IPS DF 19.7 (cell line): ENCODE measurements at places on chromosomes 4 and X.
A peak's percentile ranks its signal among the peaks of the same experiment; 100 is the strongest.

DNA sequence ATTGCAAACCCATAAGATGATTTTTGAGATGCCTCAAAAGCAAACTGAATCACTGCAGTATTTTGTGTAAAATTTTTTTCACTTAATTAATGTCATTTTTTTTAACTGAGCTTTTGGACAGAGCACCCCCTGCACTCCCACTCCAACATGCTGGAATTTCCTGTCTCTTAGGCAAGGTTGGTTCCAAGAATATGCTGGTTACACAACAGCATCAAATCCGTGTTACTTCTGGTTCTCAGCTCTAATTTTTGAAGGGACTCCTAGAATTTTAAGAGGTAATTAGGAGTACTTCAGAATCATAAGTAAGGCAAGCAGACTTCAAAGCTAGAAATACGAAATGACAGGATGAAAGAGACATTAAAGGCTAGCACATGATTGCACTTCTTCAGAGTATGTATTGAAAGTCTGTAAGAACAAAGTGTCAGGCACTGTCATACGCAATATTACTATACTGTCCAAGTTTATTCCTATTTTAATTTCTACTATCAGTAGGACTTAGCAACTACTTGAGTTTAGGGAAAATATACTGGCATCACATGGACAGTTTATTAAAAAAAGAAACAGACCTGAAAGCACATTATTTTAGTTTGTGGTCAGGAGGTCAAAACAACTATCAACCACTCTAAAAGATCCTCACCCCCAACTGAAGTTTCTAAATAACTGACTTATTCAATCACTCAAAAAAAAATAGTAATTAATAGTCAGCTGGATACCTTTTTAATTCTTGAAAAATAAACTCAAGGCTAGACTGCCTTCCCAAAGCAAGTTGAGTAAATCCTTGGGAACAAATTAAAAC, 1.6 kb upstream of the JCHAIN start:
- no peak for DNase-seq

- no peak for DNase-seq
These were observed 78.5 kb downstream of the EFHC2 start for GRCh38 chrX:44264936-44265335.

GRCh38 chr4:1172971-1173757, 781 bp upstream of the SPON2 start:
- no peak for DNase-seq

DNA sequence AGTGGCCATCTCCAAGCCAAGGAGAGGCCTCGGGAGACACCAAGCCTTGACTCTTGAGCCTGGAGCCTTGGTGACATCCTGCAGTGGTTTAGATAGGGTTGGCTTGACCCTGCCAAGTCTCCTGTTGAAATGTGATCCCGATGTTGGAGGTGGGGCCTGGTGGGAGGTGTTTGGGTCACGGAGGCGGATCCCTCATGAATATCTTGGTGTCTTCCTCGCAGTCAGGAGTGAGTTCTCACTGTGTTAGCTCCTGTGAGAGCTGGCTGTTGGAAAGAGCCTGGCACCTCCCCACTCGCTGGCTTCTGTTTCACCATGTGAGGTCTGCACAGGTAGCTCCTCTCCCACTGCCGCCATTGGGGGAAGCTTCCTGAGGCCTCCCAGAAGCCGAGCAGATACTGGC, 38.8 kb downstream of the ADRA2C start:
- no peak for DNase-seq

GRCh38 chr4:9146967-9147366, 23.2 kb upstream of the FAM90A26 start:
- DNase-seq, result no peak

DNA sequence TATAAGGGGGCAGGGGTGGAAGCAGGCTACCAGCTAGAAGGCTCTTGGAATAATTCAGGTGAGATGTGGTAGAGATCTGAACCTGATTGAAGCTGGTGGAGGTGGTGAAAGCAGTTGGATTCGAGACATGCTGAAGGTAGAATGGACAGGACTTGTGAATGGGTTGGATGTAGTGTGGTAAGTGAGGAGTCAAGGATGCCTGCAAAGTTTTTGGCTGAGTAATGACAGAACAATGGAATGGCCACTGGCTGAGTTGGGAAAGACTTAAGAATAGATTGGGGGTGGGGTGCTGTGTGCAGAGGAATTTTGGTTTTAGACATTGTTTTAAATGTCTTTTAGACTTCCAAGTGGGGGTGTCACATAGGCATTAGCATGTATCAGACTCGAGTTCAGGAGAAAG, 33.5 kb downstream of the HPF1 start:
- DNase-seq, result no peak

DNA sequence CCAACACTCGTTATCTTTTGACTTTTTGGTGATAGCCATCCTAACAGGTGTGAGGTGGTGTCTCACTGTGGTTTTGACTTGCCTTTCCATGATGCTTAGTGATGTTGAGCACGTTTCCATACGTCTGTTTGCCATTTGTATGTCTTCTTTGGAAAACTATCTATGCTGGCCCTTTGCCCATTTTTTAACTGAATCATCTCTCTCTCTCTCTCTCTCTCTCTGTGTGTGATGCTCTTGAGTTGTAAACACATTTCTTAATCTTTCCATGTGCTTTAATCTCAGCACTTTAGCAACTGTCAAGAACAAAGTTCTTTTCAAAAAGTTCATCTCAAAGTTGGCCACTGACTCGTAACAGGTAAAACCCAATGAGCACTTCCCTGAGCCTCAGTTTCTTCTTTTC, 10.5 kb downstream of the SORBS2 start:
- DNase-seq, result no peak

DNA sequence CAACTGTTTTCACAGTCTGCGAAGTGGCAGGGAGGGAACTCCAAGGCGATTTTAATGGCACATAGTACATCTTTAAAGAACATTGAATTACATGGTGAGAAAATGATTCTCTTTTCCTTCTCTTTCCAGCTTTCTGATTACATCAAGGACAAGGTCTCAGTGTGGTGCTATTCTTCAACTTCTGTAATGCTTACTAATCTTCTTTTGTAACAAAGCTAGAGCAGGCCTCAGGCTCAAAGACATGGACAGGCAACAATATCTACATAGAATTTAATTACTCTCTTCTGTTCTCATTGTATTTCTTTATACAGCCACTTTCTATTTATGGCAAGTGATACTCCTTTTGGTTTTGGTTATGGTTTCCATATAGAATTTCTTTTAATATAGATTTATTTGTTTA, 48.4 kb downstream of the RTL5 start:
- no peak for DNase-seq

- no peak for DNase-seq
These were observed 123.4 kb downstream of the NWD2 start for GRCh38 chr4:37367901-37368300.

- DNase-seq, result no peak
These were observed 178.3 kb downstream of the SNCA start for GRCh38 chr4:89658701-89659024.

- DNase-seq, result peak; percentile 54
These were observed 1.5 kb downstream of the KLF8 start for GRCh38 chrX:56233682-56234081.

- no peak for DNase-seq
These were observed 310.3 kb upstream of the GNPDA2 start for GRCh38 chr4:45036677-45037076.

DNA sequence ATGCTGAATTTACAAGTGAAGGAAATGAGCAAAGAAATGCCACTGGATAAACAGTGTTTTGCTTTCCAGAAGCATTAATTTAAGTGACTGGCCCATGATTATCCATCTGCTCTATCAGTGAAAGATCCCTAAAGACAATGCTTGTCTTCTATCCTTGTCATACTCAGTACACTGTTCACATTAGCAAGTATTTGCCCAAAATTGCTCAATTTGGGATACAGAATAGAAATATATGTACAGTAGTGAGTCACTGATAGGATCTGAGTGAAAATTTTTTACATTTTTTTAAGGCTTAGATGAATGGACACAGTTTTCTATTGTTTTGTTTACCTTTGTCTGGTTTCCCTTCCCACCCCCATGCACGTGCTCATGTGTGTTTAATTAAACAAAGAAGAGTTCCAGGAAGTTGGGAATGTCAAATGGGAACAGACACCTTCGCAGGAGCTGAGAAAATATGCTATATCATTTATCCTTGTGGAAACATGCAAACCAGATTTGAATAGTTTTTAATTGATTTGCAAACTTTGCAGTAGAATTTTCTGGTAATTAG, 656.3 kb downstream of the RPA4 start:
- DNase-seq, result no peak

DNA sequence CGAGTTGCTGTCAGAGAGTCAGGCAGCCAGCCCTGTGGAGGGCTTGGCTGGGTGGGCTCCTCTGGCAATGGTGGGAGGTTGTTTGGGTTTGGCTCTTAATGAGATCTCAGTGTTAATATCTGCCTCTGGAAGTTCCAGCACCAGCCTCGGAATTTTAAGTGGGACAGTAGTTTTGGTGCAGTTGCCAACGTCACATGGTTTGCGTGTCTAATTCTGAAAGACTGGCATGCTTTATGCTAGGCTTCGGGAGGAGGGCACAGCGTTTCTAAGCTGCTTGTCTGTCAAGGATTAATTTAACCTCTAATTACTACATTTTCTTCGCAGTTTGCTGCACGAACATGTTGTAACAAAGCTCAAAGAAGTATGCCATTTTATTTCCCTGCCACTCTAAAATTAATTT, 9.2 kb downstream of the MAMLD1 start:
- no peak for DNase-seq

- no peak for DNase-seq
These were observed 856.3 kb downstream of the RPA4 start for GRCh38 chrX:97740044-97740443.

- DNase-seq, result no peak
These were observed 117.0 kb downstream of the CHRDL1 start for GRCh38 chrX:110678591-110678990.

GRCh38 chr4:155506745-155507144, 130.0 kb upstream of the MAP9 start:
- no peak for DNase-seq

DNA sequence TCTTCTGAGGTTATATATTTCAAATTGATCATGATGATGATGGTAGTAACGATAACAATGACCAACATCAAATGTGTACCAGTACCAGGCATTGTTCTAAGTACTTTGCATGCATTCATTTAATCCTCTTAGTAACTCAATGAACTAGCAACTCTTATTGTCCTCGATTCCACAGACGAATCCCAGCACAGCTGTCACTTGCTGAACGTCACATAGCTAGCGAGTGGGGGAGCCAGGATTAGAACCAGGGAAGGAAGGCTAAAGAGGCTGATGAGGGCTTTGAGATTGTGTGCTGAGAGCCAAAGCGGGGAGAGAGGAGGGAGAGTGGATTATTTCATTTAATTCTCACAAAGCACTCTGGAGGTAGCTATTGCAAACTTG, 103.6 kb downstream of the PHOX2B start:
- DNase-seq, result no peak

DNA sequence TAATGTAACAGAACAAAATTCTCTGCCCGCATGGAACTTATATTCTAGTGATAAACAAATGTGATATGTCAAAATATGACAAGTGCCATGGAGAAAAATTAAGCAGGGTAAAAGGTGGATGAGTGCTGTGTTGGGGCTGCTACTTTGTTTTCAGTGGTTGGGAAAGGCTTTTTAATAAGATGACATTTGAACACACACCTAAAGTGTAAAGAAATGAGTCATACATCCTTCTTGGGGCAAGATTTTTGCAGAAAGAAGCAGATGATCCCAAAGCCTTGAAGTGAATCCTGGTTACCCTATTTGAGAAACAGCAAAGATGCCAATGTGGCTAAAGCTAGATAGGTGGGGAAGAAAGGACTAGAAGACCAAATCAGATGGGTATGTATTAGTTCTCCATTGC, 564.1 kb downstream of the INPP4B start:
- no peak for DNase-seq

DNA sequence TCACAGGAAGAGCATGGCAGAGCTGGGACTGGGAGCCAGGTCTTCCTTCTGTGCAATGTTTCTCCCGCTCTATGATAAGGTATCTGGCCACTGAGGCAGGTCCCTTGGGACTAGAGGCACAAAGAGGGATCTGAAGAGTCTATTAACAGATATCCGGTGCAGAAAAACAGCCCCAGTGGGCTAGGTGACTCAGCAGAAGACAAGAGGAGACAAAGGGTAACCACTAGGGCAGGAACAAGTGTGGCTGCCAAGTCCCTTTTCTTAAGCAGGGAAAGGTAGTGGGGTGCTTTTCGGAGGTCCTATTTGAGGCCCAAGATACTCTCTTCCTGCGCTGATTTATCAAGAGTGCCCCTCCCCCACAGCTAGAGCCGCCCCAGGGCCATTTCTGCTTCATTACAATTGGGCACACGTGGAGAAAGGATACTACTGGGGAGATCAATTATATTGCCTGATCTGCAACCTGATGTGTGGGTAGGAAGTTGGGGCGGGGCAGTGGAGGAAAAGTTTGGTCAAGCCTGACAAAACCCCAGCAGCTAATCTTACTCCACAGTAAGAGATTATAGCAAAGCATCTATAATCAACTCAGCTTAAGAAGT, at the start of gene DGAT2L6:
DGAT2L6 (plus strand) TSS at position 546 of the 596 bp plus-strand sequence. CDS start 100 bp downstream, outside the sequence.
- DNase-seq, result no peak
